ENCODE measurements at places on chromosomes 7 and 10.

DNA sequence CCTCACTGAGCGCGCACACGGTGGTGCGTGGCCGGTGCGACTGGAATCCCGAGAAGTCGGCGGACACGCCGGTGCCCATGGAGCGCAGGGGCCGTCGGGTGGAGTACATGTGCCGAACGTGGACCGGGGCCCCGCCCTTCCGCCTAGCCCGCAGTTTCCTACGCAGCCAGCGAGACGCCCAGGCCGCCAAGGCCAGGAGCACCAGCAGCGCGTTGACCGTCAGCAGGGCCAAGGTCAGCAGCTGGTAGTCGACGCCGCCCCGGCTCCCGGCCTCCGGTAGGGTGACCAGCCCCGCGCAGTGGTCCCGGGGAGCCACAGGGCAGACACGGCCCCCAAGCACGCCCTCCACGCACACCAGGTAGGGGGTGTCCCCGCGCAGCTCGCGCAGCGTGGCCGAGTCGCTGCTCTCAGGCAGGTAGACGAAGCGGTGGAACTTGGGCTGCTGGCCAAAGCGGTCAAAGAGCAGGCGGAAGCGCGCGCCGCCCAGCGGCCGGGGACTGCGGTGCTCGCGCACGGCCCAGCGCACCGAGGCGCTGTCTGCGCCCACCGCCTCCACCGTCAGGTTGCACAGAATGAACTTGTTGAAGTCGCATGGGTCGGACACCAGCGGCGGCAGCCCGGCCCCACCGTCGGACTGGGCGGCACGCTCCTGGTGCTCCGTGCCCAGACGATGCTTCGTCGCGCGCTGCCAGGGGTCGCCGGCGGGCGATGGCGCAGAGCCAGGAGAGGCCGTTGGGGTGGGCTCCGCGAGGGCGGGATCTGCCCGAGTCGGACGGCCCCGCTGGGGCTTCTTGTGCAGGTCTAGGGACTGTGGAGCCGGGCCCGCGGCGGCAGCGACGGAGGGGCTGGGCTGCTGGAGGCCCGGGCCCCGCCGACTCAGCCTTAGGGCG lies 2.2 kb downstream of the TRIL start:
- DNase-seq: no peak

DNA sequence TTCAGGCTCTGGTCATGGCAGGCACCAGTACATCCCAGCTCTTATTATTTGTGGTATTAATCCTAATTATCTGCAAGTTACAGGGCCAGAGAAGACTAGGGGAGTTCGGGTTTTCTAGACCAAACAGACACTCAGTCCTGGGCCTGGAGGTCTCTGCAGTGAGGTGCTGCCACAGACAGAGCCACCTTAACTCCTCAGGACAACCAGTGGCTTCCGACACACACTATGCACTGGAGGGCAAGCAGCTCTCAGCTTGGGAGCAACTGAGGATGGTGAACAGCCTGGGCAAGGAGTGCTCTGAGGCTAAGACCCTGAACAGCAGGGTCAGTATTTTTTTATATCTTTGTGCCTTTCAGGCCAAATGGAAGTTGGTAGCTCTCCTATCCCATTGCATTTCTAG lies 19.0 kb downstream of the ACTA2 start:
- DNase-seq: no peak

- no peak for DNase-seq
Measured at GRCh38 chr7:18087687-18088078, 60.0 kb upstream of the PRPS1L1 start.

DNA sequence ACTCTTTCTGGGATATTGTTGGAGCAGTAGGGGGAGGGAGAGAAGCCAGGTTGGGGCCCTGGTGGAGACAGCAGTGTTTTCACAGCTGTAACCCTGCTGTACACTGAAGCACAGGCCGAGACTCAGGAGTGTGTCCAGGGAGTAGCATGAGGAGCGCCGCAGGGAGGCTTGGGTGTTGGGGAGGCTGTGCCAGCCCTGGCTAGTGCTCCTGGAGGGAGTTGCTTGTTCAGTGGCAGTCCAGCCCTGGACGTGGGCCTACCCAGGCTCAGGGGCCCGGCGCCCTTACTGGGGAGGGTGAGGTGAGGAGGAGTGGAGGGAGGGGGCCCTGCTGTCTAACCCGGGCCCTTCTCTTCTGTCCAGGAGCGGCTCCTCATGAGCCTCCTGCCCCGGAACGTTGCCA lies 35.9 kb downstream of the ADCY1 start:
- no peak for DNase-seq

GRCh38 chr10:124742413-124743190 lies 1.6 kb downstream of the FAM53B start:
- DNase-seq: no peak

GRCh38 chr7:17408904-17409290 lies 110.4 kb downstream of the AHR start:
- DNase-seq: no peak

DNA sequence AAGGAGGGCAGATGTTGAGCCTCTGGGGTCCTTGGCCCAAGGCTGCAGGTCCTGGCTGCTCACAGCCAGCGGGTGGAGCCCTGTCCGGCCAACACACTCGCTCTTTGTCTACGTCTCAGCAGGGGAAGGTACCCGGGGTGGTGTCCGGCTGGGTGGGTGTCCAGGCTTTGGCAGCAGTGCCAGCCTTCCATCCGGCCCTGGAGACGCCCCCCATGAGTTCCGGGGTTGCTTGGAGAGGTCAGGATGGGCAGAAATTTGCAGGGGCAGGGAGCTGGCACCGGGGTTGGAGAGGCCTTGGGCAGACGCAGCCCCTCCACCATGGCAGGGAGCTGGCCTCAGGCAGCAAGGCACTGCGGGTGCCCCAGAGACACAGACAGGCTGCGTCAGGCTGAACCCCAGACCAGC lies 42.2 kb upstream of the ELN start:
- no peak for DNase-seq
